ENCODE measurements at places on chromosomes 11 and 22.

DNA sequence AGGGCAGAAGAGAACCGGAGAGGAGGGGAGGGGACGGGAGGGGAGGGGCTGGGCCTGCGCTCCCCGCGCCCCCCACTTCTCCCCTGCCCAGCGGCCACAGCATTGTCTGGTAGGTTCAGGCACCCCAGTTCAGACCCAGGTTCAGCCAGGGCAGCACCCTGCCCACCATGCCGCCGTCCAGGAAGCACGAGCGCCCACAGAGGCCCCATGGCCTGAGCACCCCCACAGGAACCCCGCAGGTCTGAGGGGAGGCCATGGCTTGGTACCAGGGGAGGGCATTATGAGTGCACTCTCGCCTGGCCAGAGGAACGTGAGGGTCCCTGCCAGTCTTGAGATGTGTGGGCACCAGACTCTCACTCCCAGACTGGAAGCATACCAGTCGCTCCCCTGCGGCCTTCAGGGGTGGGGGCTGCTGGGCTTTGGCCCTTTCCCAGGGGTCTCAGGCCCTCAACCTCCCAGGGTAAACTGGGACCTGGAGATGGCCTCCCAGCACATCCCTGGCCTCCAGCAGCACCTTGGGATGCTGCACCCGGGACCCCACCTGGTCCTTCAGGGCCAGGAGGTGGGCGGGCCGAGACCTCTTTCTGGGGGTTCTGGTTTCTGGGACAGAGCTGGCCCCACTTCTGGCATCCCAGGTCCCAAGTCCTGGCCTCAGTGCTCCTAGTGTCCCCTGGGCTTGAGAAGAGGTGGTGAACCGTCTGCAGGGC is 597 bp upstream of the PLXNB2 start:
- no peak for DNase-seq

DNA sequence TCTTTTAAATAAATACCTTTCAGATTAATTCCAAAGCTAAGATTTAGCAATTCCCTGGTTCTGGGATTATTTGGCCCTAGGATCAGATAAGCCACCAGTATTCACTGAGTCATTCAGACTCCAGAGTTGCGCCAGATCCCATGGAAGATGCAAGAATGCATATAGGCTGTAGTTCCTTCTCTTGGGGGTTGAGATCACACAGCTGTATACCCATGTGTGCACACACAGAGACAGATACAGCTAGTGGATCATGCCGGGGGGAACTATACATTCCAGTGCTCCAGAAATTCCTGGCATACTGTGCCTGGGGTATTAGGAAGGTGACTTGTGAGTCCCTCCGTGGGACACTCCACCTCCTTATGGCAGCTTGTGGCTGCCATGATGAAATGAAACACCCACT is 75.4 kb downstream of the ZBTB16 start:
- DNase-seq, result no peak

- DNase-seq, result peak; percentile 85
Observed at GRCh38 chr22:29636751-29637150, 33.3 kb downstream of the NF2 start.

GRCh38 chr22:38021206-38021605 is 36.0 kb upstream of the PICK1 start:
- DNase-seq, result no peak

DNA sequence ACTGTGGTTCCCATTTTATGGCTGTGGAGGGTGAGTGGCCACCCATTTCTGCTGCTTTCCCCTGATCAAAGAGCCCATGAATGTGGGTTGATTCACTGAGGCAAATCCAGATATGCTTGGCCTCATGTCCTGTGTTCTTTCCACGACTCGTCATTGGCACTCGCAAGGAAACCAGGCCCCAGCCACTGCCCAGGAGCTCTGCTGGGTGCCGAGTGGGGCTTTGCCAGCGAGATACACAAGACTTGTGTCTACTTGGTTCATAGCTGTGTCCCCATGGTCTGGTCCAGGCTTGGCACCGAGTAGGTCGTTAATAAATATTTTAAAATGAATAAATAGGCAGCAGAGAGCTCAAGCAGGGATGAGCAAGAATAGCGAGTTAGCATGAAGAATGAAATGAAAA is 1291.5 kb downstream of the TBC1D22A start:
- DNase-seq, result no peak

DNA sequence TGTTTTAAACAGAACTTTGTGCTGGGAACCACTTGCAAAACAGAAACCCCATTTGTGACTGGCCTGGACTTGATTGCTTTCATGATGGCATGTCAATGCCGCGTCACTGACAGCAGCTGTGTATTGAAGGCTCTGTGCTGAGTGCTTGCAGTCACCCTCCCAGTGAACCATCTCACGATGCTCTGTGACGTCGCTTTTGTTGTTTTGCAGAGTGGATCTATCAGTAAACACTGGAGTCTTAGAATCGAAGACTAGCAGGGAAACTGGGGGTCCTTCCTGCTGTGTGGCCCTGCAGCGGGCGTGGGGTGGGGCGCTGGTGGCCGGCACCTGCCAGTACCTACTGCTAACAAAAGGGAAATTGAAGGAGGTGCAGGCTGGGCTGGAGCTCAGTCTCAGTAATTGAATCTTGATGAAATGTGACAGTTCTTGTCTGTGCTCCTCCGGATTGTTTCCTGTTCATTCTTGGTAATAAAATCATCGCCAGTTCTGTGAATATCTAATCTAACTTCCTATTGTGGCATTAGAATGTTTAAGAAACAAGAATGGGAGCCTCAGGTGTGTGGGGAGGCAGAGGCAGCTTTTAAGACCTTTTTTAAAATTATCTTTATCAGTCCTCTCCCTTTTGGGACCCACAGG is 50.5 kb upstream of the PARVG start:
- no peak for DNase-seq
